ENCODE measurements at places on chromosomes 6 and 20.

DNA sequence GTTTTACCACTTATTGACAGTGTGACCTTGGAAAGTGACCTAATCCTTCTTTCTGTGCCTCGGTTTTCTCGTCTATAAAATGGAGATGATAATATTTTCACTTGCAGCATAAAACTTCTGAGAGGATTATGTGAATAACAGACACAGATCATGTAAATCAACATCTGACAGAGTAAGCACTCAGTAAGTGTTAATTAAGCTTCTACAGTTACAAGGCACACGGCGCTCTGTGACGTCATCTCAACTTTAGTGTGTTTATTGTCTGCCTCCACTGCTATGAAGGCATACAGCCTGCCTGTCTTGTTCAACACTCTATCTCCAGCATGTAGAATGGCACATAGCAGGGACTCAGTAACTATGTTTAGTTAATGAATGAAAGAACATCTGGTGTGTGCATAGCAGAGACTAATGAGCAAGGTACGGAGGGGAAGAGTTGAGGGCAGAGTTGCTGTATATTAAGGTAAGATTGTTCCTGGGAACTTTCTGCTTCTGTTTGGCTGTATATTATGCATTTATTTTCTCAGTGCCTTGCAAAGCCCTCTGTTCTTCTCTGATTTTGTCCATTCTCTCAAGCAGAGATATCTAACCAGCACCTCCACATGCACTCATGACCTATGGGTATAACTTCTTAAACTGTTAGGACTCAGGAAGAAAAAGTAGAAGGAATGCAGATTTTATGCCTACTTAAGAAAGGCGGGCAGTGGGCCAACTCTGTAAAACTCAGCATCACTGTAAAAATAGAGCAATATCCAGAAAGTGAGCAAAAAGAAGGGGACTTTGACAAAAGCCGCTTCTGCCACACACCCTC lies 66.4 kb upstream of the STMND1 start:
- no peak for DNase-seq

DNA sequence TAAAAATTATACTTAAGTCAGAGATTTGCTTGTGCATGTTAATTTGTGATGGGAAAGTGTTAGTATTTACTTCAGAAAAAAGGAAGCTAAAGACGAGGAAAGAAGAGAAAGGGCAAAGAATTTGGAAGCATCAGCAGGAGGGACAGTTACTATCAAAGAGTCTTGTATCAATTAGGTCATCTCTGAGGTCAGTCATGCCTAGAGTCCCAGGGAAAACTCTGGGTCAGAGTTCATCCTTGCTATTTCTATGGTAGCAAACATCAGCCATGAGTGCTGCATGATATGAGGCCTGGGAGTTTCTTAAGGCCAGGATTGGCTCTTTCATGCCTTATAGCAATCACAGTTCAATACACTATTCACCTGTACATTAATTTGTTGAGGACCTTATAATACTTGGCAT lies 292.9 kb downstream of the FARS2 start:
- no peak for DNase-seq

DNA sequence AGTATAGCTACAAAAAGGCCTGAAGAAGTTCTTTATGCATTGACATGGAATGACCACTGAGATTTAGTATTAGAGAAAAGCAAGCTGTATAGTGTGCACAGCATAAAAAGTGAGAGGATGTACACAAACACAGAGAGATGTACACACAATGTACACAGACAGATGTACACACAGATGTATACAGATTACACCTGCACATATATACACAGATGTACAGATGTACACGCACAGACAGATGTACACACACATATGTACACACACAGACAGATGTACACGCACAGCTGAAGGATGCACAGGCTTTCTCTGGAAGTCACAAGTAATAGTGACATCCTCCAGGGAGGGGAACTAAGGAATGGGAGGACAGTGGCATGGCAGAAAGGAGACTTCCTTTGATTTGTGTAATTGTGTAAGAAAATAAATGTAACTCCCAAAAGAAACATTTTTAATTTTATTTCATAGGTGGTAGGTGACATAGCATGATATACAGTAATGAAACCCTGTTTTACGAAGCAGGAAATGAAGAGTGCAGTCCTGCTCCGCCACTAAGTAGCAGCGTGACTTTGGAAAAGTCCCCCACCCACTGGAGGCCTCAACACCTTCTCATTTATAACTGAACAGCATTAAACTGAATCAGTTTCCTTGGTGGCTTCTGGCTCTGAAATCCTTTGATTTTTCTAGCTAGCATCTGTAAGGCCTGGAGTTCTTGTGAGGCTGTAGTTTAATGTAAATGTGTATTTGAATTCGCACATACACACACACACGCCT lies 14.1 kb downstream of the NFATC2 start:
- DNase-seq: no peak

GRCh38 chr6:31157513-31158139 lies at the start of gene CCHCR1:
Gene CCHCR1 (minus strand): TSS chr6:31157802. CDS start chr6:31157600, 202 bp downstream.
- peak; percentile 45 for DNase-seq

GRCh38 chr6:113599444-113599843 lies 257.7 kb upstream of the MARCKS start:
- no peak for DNase-seq

DNA sequence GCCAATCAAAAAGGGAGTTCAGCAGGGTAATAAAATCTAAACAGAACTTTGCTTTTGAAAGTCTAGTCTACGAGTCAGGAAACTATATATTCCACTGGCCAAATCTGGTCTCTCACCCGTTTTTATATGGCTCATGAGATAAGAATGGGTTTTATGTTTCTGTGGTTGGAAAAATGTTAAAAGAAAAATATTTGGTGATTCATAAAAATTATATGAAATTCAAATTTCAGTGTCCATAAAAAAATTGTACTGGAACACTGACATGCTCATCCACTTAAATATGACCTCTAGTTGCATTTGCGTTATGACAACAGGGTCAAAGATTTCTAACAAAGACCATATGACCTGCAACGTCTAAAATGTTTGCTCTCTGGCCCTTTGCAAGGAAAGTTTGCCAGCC lies 22.3 kb upstream of the LAMP5 start:
- DNase-seq: no peak

DNA sequence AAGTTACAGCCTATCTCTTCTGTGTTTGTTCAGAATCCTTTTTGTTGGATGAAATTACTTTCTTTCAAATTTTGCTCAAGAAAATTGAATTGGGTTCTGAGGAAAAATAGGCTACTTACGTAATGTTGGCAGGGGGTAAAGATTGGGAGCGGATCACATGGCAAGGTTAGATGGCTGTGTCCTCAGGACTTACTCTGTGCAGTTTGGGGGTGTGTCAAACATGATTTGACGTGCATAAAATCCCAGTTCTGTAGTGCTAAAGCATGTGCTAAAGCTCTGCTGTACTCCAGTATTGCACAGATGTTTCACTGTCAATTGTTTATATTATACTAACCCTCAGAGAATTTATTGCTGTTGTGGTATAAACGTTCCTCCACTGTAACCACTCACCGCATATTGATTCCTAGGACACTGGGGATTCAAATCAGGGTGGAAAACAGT lies 2.6 kb downstream of the NT5E start:
- no peak for DNase-seq

DNA sequence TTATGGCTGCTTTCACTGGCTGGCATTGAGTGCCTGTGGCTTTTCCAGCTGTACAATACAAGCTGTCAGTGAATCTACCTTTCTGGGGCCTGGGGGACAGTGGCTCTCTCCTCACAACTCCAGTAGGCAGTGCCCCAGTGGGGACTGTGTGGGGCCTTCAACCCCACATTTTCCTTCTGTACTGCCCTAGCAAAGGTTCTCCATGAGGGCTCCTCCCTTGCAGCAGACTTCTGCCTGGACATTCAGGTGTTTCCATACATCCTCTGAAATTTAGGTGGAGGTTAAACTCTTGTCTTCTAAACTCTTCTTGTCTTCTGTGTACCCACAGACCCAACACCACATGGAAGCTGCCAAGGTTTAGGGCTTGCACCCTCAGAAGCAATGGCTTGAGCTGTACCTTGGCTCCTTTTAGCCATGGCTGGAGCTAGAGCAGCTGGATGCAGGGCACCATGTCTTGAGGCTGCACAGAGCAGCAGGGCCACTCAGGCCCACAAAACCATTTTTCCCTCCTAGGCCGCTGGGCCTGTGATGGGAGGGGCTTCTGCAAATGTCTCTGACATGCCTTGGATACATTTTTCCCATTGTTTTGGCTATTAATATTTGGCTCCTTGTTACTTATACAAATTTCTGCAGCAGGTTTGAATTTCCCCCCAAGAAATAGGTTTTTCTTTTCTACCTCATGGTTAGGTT lies 9.6 kb downstream of the PEX7 start:
- no peak for DNase-seq

DNA sequence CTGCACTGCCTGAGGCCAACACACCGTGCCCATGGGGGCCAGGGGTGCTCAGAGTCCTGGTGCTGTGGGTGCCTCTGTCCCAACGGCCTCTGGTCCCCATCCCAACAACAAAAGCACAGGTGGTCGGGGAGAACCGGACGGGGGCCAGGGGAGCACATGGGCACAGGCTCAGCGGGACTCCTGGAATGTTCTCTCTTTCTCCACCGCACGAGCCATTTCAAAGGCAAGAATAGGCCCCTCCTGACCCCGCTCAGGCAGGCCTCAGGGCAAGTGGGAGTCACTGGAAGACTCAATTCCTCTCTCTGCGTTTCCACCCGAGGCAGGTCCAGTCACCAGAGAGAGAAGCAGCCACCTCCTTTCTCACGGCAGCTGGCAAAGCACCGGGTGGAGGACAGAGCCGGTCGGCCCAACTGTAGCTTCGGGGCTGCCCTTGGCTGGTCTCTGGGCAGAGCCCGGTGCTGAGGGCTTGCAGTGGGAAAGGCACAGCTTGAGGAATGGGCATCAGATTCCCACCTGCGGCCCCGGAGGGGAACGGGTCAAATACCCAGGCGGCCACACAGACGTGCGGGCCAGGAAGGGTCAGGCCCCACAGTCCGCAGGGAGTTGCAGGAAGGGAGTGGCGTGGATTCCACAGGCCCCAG lies 55.2 kb downstream of the KCNQ2 start:
- DNase-seq: no peak

- no peak for DNase-seq
These were observed 31.8 kb upstream of the BLCAP start for GRCh38 chr20:37559312-37560027.

- no peak for DNase-seq
These were observed 389.7 kb upstream of the EYS start for GRCh38 chr6:66096679-66097078.

DNA sequence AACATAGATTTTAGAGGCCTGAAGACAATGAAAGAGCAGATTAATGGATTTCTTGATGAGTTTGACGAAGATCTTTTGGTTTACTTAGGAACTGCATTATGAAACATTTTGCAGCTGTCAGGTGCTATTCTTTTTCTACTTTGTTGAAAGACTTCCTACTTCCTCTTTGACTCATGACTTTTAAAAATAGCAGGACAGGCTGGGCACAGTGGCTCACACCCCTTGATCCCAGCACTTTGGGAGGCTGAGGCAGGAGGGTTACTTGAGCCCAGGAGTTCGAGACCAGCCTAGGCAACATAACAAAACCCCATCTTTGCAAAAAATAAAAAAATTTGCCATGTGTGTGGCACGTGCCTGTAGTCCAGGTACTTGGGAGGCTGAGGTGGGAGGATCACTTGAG lies 52.0 kb downstream of the ITCH start:
- DNase-seq: no peak
